ENCODE measurements at places on chromosomes 1 and 21.

DNA sequence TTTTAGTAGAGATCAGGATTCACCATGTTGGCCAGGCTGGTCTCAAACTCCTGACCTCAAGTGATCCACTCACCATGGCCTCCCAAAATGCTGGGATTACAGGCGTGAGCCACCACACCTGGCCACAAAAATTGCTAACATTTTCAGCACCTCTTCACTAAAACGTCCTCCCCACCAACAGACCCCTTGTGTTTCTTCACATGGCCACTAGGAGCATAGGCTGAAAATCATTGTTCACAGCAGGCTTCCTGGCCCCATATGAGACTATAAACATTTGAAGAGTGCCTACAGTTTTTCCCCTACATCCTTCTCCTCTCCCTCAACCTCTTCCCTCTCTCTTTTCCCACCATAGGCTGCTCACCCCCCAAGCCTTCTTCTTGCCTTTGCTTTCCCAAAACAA lies 28.0 kb upstream of the SFPQ start:
- no peak for DNase-seq

- no peak for DNase-seq
Observed at GRCh38 chr1:86541859-86542258, 5.0 kb upstream of the CLCA4 start.

- DNase-seq: no peak
Observed at GRCh38 chr1:116997636-116998035, 3.9 kb upstream of the CD101 start.

DNA sequence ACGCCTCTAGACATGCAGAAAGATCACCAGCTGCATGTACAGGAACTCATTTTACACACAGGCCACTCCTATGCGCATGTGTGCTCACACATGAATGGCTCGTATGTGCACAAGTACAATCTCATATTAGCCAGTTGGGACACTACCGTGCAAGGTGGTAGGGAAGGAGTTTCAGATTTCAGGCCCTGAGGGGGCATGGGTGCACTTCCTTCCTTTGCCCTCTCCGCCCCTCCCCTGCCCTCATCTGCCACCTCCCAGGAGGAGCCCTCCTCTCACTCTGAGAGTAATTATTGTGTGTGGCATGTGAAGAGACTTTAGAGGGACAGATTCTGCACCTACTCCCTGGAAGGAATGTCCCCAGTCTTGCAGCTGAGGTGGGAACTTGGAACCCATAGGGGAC lies 14.8 kb downstream of the EDN2 start:
- DNase-seq: no peak

- DNase-seq: no peak
Observed at GRCh38 chr1:183812686-183813569, 8.0 kb downstream of the RGL1 start.

DNA sequence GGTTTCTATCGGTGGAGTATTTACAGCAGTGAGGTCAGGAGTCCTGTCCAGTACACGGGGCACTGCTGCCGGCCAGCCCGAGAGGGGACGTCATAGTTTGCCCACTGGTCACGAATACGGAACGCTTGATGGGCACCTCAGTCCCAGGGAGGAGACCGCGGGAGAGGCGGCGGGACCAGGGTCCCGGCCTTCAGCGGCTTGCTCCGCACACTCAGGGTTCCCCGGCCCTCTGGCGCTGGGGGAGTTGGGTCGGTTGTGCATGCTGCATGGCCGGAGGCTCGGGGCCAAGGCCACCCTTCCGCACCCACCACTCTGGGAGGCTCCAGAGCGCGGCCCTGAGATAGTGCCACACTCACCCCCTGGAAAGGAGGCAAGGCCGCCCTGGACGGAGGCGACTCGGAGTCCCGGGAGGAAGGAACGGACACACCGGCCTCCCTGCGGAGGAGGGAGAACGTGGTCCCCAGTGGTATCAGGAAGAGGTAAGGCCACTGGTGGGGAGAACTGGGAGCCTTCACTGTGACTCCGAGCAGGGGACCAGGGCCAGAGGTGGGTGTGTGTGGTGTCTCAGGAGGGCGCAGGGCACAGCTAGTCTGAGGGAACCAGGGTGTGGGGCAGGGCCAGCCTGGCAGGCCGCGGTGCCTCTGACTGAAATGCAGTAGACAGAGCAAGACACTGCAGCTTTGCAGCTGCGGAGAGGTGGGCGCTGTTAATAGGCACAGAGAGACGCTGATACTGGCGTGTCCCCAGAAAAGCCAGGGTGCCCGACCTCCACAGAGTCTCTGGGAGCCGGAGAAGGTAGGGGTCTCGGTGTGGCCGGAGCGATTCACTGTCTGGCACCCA lies 28.6 kb upstream of the PRSS38 start:
- DNase-seq: peak; percentile 16

GRCh38 chr1:29474274-29475244 lies 238.2 kb downstream of the PTPRU start:
- DNase-seq: no peak

DNA sequence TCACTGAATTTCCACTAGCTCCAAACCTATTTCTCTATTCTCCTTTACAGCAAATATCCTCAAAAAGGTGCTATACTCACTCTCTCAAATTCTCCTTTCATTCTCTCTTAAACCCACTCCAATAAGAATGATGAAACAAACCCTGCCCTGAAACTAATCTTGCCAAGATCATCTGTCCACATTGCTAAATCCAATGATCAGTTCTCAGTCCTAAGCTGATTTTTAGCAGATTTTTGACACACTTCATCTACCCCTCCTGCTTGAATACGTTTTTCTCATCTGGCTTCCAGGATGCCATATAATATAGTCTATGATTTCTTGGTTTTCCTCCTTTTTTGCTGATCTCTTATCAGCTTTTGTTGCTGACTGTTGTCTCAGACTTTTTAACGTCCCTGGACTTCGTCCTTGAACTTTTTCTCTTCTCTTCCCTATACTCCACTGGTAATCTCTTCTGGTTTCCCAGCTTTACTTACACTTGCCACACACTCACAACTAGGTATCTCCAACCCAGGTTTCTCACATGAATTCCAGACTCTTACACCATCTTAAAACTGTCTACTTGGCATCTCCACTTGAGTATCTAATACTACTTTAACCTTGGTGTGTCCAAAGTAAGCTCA lies 35.3 kb downstream of the RERE start:
- no peak for DNase-seq

- DNase-seq: no peak
Observed at GRCh38 chr1:175254190-175254589, 61.6 kb upstream of the KIAA0040 start.

DNA sequence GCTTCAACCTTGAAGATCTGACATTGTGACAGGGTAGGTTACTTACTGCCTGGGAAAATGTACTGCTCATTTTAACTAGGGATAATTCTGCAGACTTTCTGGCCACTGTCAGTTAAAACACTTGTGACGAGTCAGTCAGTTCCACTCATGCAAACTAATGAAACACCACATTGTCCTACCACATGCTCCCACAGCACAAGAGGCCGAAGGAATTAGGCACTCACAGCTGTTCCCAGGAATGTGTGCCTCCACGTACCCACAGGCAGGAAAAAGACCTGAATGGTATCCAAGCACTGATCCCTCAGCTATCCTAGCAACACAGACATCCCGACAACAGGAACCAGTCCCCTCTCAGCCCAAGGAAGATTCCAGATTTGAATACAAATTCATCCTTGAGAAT lies 12.3 kb downstream of the BCAR3 start:
- DNase-seq: no peak

GRCh38 chr1:197801111-197801482 lies 25.8 kb upstream of the DENND1B start:
- DNase-seq: no peak

DNA sequence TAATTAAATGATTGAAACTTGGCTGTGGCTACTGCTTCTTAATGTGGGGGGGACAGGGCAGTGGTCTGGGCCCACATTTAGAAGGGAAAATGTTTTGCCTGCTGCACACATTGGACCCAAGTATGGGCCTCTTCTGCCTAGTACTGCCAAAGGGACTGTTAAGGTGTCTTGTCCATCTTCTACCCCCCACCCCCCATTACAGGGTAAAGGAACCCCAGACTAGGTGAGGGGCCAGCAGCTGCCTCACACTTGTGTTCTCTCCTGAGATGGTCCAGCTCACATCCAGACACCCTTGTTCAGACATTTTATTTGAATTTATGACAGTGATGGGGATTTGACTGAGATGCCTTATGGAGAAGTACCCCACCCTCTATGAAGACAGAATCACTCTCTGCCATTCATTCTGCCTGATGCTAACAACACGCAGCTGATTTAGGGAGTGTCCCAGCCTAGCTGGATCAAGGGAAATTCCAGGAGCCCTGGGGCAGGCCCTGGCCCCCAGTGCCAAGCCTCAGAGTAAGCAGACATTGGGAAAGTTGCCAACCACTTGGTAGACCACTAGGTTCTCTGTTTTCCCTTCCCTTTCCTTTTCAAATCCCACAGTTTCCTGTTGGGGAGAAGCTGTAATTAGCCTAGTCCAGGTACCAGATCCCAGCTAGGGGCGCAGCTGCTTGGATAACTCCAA lies 42.1 kb downstream of the YARS1 start:
- no peak for DNase-seq

DNA sequence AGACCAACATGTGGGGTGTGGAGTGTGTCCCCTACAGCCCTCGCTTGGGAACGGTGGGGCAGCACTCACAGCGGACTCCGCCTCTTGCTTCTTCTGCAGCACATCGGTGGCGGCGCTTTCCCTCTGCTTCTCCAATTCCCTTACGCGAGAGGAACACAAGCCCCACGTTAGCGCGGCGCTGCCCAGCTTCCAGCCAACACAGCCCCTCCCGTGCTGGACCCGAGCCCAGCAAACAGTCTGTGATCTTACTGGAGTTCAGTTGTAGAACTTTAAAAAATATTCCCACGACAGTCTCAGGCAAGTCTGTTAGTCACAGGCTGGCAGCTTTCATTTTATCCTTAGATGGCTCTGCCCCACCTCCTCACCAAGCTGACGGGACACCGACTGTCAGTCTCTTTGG lies 13.6 kb downstream of the THAP3 start:
- no peak for DNase-seq

DNA sequence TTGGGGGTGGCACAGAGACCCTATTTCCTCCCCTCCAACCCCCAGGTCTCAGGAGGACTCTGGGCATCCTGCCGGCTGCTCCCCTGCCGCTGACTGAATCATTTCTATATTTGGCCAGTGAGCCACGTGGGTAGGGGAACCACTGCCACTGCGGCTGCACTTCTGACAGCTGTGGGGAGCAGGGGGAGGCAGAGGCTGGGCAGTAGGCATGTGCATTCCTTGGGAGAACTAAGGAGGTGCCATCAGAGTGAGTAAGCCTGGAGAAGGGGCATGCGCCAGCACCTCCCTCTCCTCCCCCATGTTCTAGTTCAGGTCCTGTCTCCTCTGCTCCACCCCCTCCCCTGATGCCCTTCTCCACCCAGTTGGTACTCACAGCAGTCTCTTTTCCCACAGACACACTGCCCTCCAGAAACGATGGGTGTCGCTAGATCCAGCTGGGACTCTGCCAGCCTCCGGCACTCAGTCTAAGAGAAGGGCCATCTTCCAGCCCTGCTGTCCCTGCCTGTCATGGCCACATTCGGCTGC lies 12.0 kb downstream of the PPFIA4 start:
- no peak for DNase-seq

DNA sequence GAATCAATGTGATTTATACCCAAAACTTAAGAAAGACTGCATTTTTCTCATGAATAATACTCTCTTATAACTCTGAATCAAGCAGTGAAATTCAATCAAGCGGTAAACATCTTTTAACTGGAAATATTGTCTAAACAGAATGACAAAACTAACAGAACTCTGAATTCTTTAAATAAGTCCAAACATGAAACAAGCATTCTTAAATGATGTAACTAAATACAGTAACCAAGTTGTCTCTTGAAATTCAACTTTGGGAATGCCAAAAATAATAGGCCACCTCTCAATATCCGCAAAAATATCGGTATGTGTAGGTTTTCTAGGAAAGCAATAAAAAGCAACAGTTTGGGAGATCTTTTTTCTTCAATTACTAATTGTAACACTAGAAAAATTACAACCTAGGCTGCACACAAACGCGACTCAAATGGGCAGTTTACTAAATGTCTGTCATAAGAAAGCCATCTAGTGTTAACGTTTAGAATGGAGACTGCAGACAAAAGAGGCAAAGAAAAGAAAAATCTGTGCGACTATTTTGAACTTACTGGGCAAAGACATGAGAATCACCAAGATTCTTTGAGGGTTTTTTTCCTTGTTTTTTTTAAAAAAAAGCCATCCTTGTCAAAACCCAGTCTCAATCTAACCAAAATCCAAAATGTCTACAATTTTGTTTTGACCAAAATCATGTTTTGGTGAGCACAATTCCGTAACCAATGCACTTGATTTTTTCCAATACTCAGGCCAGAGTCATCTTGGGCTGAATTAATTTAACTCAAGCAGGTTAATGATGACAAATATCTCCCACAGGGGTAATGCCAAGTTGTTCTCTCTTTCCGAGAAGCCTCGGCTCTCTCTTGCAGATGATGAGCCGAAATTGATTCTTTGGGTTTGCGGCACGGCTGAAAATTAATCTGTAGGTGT lies 1.3 kb downstream of the SIPA1L2 start:
- no peak for DNase-seq

DNA sequence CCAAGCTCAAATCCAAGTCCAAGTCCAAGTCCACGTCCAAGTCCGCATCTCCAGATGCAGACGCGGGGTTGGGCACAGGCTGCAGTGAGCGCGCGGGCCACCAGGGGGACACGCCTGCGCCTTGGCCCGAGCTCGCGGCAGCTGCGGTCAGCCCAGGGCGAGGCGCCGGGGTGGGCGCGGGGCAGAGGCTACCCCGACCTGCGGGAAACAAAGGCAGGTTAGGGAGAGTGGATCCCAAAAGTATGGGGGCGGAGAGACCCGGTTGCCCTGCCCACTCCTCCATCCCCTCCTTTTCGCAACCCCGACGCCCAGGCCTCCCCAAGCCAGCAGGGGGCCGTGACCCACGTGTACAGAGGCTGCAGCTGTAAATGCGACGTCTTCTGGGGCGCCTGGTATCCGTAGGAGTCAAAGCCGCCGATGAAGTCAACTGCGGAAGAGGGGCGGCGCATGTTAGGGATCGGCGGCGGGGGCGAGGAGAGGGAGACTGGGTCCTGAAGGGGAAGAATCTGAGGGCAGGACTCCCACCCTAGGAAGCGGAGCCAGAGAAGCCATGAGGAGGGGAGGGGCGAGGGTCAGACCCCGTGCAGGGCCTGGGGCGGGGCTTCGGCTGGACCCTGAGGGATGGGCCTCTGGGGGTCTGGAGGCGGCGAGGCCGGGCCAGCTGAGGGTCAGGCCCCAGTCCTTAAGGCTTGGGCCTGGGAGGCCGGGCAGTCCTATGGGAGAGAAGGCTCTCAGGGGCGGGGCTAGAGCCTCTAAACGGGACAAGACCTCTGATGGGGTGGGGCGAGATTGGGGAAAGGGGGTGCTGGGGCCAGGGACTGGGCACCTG lies 58.0 kb downstream of the NKAIN1 start:
- peak; percentile 61 for DNase-seq

- DNase-seq: no peak
Observed at GRCh38 chr1:207205614-207206061, 101.6 kb downstream of the C4BPA start.

- no peak for DNase-seq
Observed at GRCh38 chr1:190129366-190129765, 348.3 kb downstream of the BRINP3 start.

GRCh38 chr1:9275567-9276034 lies 17.1 kb upstream of the SPSB1 start:
- peak; percentile 64 for DNase-seq

Measured in frontal cortex (tissue), 4 donors.